ENCODE measurements at places on chromosomes 5 and 9.

- DNase-seq = no peak
Observed at GRCh38 chr5:683551-684481, 9.3 kb downstream of the TPPP start.

GRCh38 chr9:131827821-131828369, 88.0 kb upstream of the RAPGEF1 start:
- no peak for DNase-seq

DNA sequence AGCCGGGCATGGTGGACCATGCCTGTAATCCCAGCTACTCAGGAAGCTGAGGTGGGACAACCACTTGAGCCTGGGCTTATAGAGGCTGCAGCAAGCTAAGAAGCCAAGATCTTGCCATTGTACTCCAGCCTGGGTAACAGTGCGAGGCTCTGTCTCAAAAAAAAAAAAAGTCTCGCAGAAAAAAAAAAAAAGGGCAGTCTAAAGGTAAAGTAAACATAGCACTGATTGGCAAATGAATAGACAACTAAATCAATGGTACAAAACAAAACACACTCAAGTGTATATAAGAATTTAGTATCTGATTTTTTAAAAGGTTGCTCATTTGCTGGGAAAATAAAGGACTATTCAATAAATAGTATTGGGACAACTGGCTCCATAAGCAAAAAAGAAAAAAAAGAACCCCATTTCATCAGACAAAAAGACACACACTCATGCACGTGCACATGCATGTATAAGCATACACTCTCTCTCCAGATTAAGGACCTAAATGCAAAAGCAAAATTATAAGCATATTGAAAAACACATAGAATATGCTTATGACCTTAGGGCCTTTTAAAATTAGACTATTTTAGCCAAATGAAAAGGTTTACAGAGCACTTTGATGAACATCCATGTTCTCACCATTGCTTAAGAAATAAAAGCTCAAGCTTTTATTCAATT, 5.7 kb downstream of the IL6ST start:
- DNase-seq = no peak

DNA sequence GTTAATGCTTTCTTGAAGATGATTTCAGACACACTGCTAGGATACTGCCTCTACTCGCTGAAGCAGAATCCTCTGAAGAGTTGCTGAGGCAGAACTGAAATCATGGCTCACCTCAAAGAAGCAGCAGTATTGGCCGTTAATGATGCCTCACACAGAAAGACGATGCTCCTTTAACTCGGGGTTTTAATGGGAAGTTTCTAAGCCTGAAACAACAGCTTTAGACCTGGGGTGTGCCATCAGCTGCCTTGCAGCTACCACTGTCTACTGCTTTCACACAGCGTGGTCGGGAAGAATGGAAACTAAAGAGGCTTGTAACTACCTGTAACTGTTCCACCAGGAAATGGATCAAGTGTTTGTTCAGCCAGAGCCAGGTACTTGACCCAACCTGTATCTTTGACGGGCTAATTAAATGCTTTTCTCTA, at the start of gene CTXN3:
Gene CTXN3, plus strand, starts transcription at position 65 of the 422 bp plus-strand sequence. CDS start 8,440 bp downstream, outside the sequence.
- no peak for DNase-seq

DNA sequence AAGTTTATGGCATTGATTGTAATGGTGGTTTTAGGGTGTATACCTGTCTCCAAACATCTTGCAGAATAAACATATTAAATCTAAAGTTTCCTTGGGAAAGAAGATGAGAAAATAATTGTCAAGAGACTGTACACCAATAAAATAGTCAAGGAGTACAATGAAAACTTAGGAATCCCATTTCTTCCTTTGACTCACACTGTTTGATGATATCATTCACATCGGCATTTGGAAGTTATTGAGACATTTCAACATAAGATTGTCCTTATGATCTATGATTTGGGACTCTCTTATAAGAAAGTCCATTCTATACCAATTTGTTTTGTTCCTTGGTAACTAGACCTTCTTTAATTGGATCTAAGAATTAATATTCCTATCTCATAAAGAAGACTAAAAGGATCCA, 482.7 kb downstream of the RAB3C start:
- no peak for DNase-seq

DNA sequence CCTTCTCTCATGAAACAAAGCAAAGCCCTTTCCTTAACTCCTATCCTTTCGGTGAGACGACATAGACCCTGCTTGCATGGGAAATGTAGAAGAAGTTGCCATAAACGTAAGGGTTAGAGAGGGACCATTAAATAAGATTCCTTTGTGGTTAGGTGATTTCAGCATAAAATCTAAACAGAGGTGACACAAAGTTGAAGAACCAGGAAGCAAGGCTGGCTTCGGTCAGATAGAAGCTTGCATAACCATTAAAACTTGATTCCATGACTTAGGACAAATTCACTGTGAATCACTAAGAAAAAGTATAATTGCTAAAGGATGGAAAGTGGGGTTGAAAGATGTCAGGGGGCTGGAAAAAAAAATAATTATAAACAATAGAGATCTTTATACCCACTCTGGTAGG, 30.9 kb upstream of the ABLIM3 start:
- no peak for DNase-seq

GRCh38 chr5:165504674-165505073, 1999.3 kb downstream of the MAT2B start:
- no peak for DNase-seq

DNA sequence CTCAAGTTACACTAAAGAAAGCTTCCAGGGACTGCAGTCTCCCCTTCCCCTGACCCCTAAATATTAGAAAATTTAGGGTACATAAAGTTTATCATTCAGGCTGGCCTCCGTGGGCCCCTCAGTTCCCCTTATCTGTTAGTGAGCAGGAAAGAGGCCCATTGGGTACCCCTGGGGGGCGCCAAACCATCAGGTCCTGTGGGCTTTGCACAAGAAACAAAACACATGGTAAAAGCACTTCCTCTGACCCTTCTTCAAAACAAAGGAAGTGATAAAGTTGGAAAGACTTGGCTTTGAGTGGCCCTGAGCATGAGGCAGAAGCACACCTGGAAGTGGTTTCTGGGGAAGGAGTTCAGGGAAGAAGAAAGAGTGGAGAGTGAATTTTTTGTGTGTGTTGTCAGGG, 213.0 kb downstream of the SMARCA2 start:
- no peak for DNase-seq

DNA sequence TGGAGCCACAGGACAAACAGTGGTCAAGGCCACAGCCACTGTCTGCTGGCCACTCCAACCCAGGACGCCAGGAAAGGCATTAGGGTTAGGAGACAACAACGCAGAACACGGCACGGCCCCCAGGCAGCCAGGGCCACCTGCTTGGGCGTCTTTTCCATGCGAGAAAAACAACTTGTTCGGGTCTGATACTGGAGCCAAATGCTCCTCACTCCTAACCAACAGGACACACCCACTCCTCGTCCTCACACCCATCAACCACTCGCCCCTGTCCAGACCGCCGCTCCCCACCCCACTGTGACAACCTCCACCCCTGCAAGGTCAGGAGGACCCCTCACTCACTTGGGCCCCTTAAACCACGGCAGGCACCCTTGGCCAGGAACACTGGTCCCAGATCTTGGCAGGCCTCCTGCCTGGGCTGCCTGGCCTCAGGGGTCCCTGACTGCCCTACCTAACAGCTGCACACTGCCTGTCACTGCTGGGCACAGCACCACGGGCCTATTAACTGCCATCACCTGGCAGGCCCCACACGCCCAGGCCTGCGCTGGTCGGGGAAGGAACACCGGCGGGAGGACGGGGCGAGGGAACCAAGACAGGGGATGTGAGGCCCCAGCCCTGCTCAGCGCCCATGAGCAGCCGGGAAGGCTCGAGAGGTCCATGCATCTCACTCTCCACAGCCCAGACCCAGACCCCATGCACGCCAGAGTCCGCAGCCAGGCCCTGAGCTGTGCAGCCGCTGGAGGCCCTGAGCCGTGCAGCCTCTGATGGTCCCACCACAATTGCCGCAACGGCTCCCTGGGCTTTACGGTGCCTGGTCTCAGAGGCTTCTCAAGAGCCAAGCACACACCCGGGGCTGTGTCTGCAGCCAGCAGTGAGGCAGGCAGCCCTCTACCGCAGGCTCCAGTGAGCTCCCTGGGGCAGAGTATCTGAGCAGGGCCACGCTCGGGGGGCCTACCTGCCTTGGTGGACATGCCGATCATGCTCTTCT, 13.8 kb downstream of the CLPTM1L start:
- no peak for DNase-seq

DNA sequence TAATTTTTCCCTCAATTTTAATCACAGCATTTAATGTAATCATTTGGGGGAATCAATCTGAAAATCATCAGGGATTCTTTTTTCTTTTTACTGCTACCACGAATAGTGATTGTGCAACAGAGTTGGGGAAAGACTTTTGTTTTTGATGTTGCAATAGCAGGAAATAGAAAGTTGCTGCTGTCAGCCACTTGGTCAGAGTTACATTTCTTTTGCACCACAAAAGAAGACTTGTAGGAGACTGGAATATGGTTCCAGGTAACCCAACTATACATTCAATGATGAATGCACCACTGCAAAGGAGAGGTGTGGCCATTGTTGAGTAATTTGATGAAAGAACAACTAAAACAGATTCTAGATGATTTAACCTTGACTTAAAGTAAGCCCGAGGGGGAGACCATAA, 46.3 kb upstream of the PALM2AKAP2 start:
- no peak for DNase-seq

- DNase-seq = no peak
Observed at GRCh38 chr5:177330991-177331842, 19.5 kb upstream of the MXD3 start.

DNA sequence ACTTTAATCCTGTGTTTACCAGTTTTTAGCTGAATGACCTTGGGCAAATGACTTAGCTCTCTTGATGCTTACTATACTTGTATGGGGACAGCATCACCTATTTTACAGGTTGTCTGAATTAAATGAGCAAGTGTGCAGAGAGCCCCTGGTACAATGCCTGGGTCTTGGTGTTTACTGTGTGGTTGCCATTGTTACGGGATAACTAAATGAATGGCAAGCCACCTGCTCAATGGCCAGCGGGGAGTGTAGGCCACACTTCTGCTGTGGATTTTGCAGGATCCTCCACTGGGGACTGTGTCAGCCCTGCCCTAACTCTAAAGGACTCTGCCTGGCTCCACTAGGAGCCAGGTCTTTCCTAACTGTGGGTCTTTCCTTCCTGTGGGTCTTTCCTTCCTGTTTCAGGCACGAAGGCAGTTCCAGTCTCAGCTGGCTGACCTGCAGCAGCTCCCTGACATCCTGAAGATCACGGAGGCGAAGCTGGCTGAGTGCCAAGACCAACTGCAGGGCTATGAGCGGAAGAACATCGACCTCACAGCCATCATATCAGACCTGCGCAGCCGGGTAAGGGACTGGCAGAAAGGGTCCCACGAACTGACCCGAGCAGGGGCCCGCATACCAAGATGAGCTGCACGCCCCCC, 10.3 kb upstream of the GLE1 start:
- no peak for DNase-seq

- no peak for DNase-seq
Observed at GRCh38 chr9:88824711-88825110, 166.6 kb upstream of the S1PR3 start.

DNA sequence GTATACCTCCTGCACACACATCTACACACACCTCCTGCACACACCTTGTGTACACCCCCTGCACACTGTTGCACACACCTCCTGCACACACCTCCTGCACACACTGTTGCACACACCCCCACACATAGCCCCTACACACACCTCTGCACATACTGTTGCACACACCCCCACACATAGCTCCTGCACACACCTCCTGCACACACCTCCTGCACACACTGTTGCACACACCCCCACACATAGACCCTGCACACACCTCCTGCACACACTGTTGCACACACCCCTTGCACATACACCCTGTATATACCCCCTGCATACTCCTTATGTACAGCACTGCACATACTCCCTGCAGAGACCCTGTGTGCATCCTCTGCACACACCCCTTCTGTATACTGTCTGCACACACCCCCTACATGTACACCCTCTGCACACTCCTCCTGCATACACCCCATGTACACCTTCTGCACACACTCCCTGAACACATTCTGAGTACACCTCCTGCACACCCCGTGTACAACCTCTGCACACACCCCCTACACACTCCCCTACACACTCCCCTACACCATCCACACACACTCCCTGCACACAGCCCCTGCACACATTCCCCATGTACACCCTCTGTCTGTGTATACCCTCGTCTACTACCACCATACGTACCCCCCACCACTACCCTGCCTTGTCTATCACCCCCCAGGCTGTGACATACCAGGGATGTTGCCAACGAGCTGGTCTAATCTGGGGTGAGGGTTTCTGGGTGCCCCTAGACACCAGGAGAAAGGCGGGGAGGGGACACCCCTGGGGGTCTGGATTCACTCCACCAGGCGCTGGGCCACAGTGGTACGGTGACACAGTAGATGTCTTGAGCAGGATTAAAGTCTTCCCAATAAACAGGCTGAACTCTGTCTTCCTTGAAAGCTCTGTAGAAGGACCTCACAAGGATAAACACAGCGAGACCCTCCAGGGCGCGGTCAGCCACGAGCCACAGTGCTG, 1.1 kb upstream of the CEP72 start:
- no peak for DNase-seq

- no peak for DNase-seq
Observed at GRCh38 chr5:108101821-108102220, 280.1 kb downstream of the FBXL17 start.

- DNase-seq = no peak
Observed at GRCh38 chr5:154189256-154189818, 1.2 kb upstream of the GALNT10 start.

- no peak for DNase-seq
Observed at GRCh38 chr5:27144456-27144855, 106.1 kb upstream of the CDH9 start.

- DNase-seq = no peak
Observed at GRCh38 chr5:173670130-173670651, 53.7 kb upstream of the BOD1 start.

GRCh38 chr5:170297589-170298462, at the start of gene LCP2:
Gene LCP2 (minus strand): TSS chr5:170297777. CDS start chr5:170297611, 166 bp downstream.
- DNase-seq = no peak

DNA sequence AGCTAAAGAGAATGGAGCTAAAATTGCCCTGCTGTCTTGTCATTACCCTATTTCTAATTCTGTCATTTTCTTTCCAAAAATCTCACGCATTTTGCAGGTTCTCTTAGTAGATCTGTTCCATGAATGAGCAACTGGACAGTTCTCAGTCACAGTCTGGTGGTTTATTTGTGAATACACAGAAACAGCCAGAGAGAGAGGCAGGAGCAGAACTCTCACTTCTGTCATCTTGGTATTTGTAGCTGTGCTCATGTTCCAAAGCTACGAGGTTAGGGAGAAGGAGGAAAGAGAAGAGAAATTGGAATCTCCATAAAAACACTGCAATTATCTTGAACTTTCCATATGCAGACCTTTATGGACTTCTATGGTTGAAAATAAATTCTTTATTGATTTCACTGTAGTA, 118.0 kb upstream of the OR13F1 start:
- no peak for DNase-seq

DNA sequence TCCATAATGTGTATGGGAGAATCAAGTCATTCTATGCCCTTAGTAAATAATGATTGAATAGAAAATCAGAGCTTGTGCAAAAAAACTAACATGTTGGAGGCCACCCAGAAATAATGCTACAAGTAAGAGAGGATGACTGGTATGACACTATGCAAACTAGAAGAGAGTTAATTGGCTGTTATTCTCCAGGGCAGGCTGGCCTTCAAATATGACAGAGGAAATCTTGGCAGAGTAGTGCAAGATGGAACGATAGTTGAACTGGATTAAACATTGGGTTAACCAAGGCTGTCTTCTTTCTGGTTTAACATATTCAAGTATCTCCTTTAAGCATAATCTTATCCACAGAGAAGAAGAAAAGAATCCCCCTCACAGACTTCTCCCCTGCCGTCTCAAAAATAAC, 196.1 kb downstream of the MPDZ start:
- DNase-seq = no peak
